Stimulated activated CD4-positive, alpha-beta T cell treated with anti-CD3 and anti-CD28 coated beads, Interleukin-4, amount 100 ng/mL, for 1 hour (primary cell): ENCODE measurements at places on chromosomes 4 and X.

GRCh38 chr4:151887031-151887815 is 126.4 kb upstream of the GATB start:
- no peak for DNase-seq

- no peak for DNase-seq
Observed at GRCh38 chrX:103475381-103475780, 43.9 kb downstream of the RAB40A start.

DNA sequence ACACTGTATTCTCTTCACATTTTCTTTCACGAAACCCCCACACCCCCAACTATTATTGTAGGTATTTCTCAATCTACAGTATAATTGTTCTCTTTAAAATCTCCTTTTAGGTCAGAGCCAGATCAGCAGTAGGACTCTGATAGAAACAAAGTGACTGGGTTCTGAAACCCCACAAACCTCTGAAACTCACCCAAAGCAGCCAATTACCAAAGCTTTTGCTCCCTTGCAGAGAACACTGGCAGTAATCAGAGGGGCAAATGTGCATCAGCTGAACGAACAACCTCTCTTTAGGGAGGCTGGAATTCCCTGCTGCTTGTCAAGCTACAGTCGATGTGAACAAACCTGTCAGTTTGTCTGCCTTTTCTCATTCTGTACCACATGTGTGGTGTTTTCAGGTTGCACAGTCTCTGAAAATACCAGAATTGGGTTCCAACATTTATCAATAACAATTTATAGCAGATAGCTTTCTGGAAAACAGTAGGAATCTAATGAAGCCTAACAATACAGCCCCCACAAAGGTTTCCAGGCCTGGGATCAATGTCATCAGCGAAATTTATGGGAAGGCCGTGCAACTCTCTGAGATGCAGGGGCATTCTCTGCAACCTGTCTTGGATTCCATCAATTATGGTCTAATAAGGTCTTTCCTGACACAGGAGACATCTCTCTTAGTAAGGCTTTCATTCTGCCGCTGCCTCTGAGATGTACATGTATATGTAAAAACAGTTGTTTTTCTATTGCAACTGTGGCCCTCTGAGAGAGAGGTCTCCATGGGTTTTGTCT is 395.9 kb downstream of the GPAT3 start:
- DNase-seq: no peak

GRCh38 chrX:20665481-20665880 is 398.8 kb upstream of the RPS6KA3 start:
- DNase-seq: no peak

DNA sequence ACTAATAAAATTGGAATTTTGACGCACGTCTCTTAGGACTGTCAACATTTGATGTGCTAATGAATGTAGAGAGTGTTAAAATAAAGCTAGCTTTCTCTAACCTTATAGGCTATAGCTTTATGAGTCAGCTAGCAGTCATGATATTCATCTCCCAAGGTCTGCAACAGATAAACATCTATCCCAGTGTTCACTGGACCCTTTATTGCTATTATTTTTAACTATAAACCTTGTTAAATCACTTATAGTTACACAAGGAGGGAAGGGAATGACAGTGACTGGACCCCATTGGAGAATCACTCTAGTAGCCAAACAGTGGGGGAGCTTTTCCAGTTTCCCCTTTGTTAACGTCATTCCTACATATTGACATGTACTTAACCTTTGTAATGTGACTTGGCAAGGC is 67.9 kb upstream of the SHISA3 start:
- no peak for DNase-seq

- DNase-seq: no peak
Observed at GRCh38 chr4:16597845-16598596, 300.4 kb downstream of the LDB2 start.

DNA sequence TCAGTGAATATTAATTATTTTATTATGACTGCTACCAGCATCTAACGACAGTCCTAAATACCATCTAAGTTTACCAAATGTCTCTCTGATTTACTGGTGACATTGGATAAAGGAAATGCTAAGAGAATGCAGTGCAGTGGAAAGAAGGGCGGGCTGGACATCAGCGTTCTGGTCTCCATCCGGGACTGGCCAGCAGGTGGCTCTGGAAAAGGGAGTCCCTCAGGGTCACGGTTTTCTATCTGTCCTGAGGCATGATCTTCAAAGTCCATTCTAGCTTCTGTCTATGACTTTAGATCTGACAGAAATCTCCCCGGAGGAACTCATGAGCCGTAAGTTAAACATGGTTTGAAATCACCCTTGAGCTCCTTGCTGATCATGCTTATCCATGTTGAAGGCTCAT is 3.3 kb downstream of the TRIM2 start:
- DNase-seq: no peak

DNA sequence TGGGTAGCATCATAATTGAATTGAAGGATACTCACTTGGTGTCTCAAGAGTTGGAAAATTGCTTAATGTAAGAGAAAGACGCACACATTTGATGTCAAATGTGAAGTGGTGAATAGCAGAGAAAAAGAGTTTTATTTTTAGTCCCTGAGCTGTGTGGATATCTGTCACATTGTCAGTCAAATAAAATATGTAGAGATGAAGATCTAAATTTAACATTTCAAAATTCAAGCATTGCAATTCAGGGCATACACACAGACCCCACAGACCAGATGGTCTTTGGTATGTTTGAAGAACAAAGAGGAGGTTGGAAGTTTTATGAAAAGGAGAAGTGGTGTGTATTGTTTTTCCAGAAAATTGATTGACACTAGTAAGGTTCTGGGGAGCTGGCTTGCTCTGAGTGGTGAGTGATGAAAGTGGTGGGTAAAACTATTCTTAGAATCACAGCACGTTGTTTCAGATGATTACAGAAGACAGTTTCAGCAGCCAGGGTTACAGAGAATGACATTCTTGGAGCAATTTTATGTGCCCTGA is 44.9 kb upstream of the BBS12 start:
- DNase-seq: no peak

- DNase-seq: no peak
Observed at GRCh38 chr4:72118017-72118416, 86.2 kb downstream of the NPFFR2 start.

DNA sequence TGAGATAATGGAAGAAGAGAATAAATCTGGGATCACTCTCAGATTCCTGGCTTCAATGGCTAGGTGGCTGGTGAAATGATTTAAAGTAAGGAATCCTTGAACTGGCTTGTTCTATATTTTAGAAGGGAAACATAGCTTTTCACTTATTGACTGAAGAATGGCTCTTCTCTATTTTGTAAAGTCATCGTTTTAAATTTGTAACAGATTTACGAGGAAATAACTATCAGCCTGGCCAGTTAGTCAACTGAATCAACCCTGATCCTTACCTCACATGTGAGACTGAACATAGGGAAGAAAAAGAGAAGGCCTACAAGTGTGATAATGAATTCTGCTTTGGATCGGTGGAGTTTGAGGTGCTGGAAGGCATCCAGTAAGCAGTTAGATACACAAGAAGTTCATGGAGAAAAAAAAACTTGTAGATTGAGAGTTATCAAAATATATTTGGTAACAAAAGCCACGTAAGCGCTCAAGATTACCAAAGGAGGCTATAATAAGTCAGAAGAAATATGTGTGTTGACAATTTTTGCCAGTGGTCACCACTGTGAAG is 12.0 kb downstream of the AREG start:
- no peak for DNase-seq

GRCh38 chrX:110992611-110993010 is 103.4 kb upstream of the PAK3 start:
- DNase-seq: peak; percentile 4

DNA sequence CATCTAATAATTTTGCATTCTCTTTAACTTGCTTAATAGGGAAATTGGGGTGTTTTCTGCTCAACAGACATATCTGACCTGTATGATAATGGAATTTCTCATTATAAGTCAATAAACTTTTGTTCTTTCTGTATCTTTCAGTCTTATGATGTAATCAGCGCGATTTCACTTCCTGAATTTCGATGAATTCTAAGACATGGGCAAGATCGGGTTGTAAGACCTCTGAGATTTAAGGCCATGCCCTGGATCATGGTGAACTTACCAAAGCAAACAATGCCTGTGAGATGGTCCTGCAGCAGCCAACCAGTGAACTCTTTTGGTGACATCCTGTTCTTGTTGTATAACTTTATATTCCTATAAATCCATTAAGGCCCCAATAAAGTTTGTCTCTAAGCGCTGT is 88.1 kb downstream of the NBDY start:
- DNase-seq: no peak

DNA sequence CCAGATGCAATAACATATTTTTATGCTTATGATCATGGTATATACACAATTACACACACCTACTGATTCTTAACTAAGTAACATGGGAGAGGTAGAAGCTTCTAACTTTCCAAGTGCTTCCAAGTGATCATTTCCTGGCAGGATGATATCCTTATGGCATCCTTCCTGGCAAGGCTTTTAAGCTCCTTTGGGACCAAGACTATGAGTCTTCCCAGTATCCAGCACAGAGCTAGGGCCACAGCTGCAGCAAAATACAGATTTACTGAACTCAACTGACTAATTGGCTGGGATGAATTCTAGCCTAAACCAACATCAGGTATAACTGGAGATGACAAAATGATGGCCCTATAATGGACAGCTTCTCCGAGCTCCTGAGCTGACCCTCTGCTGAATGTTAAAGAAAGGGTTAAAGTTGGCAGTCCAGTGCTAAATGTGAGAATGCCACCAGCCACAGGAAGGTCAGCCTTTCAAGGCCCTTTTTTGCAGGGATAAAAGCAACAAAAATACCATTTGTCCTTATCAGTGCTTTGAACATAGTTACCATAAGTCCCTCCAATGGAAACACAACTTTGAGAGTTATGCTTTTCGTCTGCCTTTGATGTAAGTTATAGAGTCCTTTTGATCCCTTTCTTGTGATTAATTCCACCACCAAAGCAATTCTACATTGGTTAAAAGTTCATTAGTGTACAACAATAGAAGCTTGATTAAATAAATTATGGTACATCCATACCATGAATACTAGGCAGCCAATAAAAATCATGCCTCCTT is 73.4 kb downstream of the MGST2 start:
- no peak for DNase-seq

GRCh38 chrX:44152852-44153251 is 179.7 kb upstream of the NDP start:
- no peak for DNase-seq
